ENCODE measurements at places on chromosomes 12 and 14.
A peak's percentile ranks its signal among the peaks of the same experiment; 100 is the strongest.

- DNase-seq = peak; percentile 53
Measured at GRCh38 chr14:75132382-75133086, 5.7 kb upstream of the NEK9 start.

DNA sequence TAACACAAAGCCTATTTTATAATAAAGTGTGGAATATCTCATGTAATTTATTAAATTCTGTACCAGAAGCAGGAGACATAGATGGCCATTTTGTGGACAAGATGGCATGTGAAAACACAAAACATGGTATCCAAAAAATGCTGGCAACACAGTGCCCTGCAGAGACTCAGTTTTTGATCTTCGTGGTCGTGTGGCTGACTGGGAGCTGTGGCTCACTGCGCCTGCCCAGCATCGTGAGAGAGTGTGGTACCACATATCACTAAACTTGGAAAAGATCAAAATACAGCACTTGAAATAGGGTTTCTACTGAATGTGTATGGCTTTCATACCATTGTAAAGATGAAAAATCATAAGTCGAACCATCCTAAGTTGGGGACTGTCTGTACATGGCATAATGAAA lies 43.0 kb upstream of the MANSC4 start:
- peak; percentile 30 for DNase-seq

- no peak for DNase-seq
Measured at GRCh38 chr12:82981150-82981549, 294.4 kb downstream of the TMTC2 start.

DNA sequence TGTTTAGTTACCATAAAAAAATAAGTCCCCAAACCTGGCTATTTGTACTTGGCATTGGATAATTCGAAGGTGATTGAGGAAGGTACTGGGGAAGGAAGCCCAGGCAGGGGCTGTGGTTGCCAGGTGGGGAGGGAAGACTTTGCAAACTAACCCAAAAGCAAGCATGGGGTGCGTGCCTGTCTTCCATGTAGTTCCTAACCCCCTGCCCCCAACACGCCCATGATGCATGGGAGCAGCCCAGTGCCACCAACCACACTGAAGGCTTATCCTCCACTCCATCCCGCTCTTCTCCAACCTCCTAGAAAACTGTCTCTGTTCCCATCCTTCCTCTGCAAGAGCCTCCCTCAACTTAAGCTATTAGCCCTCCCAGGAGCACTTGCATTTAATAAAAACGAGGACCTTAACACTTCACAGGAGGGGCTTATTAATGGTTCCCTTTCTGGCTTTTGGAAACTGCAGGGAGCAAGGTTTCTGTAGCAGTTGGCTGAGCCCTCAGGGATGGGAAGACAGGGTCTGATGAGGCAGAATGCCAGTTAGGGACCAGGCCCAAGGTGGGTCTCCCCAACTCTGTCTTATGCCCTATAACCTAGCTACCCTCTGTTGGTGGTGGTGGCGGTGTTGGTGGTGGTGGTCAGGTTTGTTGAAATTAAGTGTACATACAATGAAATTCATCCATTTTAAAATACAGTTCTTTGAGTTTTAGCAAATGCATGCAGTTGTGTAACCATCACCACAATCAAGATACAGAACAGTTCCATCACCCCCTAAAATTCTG lies 96.0 kb downstream of the ZFP36L1 start:
- DNase-seq = no peak

Measured in activated CD4-positive, alpha-beta T cell treated with anti-CD3 and anti-CD28 coated beads for 36 hours (primary cell).